ENCODE measurements at places on chromosomes 4 and X.
A peak's percentile ranks its signal among the peaks of the same experiment; 100 is the strongest.

DNA sequence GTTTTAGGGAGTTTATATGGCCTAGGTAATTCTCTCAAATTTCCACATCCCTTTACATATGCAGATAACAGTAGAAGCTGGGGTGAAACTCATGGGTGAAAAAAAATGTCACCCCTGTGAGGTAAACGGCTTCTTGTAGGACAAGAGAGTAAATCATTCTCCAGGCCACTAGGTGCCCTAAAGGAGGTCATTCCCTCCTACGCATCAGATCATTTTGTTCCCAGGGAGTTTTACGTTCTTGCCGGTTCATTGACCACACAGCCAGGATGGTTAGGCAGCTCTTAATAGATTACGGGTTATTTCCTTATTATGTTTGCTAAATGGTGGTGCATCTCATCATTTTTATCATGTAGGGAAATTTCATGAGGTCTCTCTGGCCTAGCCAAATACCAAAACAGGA lies 225.8 kb upstream of the NOCT start:
- DNase-seq, result no peak

GRCh38 chrX:136325377-136325776 lies 24.6 kb downstream of the ADGRG4 start:
- no peak for DNase-seq

DNA sequence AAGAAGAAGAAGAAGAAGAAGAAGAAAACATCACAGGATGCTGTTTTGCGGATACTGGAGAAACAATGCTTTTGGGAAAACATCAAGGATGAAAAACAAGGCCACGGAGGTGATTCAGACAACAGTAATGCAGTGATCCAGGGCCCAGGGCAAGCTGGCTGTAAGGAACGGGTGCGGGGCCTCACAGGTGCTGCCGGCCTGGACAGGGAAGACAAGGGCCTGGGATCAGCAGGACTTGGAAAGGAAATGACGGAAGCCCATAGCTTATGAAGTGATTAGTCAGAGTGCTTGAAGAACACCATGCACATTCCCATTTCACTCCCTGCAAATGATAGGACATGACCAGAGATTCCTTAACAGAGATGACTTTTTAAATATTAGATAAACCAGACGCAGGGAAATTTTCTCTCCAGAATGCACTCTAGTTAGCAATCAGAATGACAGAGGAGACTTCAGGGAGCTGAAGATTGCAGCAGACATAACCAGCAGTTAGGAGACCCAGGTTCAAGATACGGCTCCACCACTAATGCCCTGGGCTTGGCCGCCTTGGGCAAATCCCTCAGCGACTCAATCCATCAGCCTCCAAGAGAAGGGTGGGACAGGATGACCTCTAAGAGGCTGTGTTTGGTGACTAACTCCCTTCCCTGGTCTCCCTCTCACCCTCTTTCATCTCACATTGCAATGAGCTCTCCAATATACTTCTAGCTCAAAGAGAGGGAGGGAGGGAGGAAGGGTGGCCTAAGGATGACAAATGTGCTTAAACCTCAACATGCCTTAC lies 54.1 kb downstream of the APBB2 start:
- peak; percentile 100 for DNase-seq

GRCh38 chr4:136687596-136687995 lies 844.7 kb downstream of the PCDH18 start:
- DNase-seq, result no peak

DNA sequence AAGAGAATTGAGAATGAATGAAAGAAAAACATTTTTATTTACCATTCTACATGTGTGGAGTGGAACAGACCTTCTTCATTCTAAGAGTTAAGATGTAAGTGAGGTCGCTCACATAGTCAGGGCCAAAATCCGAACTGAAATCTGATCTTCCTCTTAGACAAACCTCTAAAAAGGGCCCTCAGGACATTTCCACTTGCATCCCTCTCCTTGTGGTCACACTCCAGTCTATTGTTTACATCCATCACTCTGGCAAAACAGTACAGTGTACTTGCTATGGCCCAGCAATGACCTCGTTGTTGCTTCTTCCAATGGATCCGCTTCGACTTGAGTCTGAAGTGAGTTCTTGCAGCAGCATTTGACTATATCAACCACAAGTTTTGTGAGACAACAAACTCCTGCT lies 54.2 kb downstream of the MOSPD2 start:
- DNase-seq, result no peak

DNA sequence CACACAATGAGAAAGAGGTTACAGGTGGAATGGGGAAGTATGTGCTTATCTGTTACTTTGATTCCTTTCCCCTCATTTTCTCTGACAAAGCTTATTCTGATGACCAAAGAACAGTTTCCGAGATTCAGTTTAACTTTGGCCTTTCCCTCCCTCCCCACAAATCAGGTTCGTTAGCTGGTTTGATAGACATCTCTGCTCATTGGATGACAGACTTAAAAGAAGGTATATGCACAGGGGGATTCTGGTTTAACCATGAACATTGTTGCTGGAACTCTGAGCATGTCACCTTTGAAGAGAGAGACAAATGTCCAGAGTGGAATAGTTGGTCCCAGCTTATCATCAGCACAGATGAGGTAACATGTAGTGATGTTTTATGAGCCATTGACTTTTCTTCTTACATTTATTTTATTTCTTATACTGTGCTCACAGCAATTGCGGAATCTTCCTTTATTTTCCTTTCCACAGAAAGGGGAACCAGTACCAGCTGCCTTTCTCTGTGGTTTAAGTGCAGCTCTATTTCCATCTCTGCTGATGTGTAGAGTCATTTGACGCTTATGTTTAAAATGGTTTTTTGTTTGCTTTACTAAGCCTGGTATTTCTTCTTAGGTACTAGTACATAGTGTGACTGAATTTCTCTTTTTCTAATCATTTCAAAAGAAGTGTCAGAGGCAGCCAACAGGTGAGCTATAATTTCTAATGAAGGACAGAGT lies 125.0 kb downstream of the AKAP4 start:
- no peak for DNase-seq

DNA sequence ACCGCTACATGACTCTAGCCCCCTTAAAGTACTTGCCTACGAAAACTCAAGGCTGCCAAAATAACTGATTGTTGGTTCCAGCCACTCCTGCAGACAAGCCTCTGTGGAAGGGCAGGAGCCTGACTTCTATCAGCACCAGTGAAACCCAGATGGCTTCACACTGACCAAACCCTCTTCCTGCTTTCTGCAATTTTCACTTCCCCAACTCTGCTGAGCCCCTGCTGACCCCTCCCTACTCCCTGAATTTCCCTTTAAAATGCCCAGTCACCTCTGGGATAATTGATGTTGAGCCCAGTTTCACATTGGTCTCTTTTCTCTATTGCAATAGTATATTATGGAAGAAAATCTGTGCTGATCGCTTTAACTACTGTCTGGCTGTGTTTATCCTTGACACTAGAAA lies 61.6 kb upstream of the STS start:
- no peak for DNase-seq

- no peak for DNase-seq
Observed at GRCh38 chr4:38396091-38396490, 267.9 kb upstream of the KLF3 start.

- DNase-seq, result peak; percentile 52
Observed at GRCh38 chr4:16682975-16683374, 215.5 kb downstream of the LDB2 start.

DNA sequence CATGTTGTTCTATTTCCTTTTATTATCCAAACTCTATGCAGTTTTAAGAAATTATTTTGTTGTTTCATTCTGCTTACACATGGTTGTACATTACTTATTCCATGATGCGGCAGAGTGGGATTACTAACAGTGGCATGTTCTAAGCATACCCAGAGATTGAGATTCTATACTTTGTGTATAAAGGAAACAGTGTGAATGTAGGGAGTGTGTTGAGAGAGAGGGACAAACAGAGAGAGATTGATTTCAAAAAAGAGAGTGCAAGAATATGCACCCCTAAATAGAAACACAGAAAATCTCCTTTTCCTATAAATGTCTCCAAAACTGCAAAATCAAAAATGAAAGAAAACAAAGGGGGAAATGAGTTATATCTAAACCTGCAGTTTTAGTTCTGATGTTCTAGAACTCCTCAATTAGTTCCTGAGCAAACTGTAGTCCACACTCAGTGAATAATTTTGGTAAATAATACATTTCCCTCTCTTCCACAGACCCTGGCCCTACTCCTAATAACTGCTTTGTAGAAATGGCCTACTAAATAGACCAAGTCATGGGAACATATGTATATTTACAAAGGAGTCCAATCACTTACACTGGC lies 31.0 kb downstream of the SLC9B1 start:
- no peak for DNase-seq

DNA sequence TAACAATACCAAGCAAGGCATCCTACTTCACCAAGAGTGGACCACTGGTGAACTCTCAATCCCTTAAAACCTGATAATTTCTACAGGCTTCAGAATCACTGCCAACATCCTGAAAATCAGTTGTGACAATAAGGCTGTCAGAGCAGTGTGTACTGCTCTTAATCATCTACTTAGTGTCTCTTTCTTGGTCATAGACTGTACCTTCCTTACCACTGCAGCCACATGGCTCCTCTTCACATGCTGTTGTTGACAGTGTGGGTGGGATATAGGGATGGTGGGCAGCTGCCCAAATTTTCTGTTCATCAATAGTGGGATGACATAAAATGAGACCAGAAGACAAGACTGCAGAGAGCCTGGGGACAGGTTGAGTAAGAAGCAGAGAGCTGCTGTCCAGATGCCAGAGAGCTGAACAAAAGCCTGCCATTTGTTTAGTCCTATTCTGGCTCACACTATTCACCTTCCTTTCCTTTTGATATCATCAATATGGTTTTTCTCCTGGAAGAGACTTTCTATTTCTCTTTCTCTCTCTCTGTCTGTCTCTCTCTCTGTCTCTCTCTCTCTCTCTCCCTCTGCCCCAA lies 178.9 kb downstream of the MGST2 start:
- DNase-seq, result no peak

DNA sequence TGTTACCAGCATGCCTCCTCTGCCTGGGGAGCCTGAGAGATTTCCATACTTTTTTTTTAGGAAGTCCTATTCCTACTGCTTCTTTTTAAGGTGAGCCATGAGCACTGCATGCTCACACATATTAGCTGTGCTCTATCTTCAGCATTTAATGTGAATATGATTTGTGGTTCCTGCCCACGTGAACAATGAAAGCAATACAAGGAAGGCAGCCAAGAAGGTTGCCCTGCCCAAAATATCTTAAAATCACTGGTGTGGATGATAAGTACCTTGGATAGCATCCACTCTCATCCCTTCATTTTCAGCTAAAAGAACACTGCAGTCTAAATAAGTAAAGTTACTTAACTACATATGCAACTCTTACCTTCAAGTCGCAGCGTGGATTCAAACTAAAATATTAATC lies 607.5 kb downstream of the PACRGL start:
- no peak for DNase-seq

GRCh38 chrX:153870288-153870690 lies 15.7 kb downstream of the L1CAM start:
- DNase-seq, result no peak

GRCh38 chr4:74567981-74568380 lies 123.0 kb downstream of the AREG start:
- DNase-seq, result no peak

DNA sequence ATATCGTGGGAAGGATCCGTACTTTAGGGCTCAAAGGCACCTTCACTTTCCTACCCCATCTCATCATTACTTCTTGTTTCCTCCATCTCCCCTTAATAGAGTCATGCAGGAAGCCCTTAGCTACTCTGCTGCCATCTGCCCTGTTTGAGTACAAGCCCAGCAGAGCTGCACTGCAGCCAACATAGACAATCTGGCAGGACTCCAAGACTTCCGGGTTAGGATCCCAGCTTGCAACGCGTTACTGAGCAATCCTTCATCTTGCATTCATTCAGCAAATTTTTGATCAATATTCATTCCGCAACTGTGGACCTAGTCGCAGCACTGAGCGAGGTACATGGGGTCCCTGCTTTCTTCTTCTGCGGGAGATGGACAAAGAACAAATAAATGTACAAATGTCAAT lies 344.9 kb downstream of the BCOR start:
- DNase-seq, result peak; percentile 31

DNA sequence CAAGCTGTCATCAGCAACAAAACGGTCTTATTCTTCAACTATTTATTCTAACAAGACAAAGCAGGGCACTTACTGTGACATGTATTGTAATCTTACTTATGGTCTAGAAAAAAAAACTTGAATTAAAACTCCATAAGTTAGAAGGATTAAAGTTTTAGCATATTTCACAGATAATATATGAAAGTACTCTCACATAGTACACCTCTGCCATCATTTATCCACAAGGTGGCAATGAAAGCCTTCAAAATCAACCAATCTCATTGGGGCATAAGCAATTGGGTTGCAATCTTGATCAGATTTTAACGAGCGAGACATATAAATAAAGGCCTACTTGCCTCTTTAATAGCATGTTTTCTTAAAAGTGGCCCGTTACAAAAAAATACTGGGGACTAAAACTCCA lies 1382.9 kb downstream of the FAM133A start:
- DNase-seq, result peak; percentile 34

GRCh38 chr4:144818136-144818535 lies 172.2 kb downstream of the HHIP start:
- DNase-seq, result no peak
